ENCODE measurements at places on chromosomes 12 and 14.

DNA sequence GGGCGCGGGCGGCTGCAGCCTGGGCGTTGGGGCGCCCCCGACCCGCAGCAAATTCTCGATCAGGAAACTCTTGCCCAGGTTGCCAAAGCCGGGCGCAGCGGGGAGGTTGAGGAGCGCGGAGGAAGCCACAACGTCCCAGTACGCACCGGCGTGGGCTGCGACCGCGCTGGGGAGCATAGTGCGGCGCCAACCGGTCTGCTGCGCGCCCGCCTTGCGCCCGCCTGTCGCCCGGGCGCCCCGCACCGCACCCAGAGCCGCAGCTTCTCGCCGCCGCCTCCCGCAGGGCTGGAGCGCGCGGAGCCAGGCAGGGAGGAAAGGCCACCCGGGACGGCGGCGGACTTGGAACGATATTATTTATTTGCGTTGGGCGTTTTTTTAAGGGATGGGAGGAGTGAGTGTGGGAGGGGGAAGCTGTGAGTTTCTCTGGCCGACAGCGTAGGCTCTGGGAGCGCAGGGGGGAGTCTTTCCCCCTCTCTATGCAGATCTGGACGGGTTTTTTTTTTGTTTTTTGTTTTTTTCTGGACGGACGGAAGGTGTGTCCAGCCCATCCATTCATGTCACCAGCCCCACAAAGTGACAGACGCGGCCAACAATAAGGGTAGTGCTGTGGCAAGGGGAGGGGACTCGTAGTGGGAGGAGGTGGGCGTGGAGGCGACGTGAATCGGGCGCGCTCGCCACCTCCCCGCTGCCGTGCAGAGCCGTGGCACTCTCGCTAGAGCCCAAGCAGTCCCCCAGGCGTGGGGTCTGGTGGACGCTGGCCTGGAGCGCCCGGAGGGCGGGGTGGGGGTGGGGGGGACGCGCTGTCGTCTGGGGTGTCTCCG lies at the start of gene DBX2:
Gene DBX2, minus strand, starts transcription at position 349 of the 821 bp plus-strand sequence. Its CDS starts 172 bp downstream, at position 177.
- DNase-seq, result no peak

- DNase-seq, result no peak
Measured at GRCh38 chr14:42011221-42011620, 404.5 kb downstream of the LRFN5 start.

- DNase-seq, result peak; percentile 2
Measured at GRCh38 chr12:80217011-80217535, 117.7 kb downstream of the OTOGL start.

DNA sequence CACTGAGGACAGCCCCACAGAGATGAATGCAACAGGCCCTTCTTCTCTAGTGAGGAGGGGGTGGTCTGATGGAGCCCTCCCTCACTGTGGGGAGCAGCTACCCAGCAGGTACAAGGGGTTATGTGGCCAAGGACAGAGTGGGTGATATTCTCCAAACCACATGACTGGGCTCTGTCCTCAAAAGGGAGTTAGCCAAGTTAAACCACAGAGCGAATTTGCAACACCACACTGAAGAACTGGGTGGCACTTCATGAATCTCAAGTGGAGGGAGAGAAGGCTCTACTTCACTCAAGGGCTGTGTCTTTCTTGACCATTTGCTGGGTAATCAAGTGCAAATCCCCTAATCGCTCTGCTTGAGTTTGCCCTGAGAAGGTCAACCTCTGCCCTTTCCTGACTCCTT lies 12.5 kb downstream of the GPR68 start:
- DNase-seq, result no peak

- no peak for DNase-seq
Measured at GRCh38 chr12:113152196-113152834, 2.8 kb downstream of the CFAP73 start.
